ENCODE measurements at places on chromosomes 6 and 20.

GRCh38 chr6:134706806-134707205, 243.1 kb downstream of the ALDH8A1 start:
- DNase-seq: no peak

GRCh38 chr6:151096255-151096612, 143.5 kb upstream of the AKAP12 start:
- no peak for DNase-seq

DNA sequence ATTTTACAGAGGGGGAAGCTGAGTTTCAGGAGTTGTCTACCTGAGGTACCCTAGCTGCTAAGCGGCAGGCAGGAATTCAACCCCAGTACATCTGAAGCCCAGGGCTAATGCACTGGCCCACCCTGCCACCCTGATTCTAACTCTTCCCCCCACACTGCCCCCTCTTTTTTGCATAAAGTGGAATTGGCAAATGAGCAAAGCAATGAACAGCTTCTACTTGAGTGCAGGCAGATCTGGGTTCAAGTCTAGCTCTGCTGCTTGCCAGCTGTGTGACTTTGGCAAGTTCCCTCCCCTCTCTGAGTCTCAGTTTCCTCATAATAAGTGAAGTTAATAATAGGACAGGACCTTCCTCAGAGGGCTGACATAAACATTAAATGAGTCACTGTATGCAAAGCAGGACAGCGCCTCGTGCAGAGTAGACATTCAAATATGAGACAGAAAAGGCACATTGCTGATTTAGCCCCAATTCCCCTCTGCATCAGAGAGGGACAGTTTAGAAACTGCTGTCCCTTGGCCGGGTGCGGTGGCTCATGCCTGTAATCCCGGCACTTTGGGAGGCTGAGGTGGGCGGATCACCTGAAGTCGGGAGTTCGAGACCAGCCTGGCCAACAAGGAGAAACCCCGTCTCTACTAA, 4.7 kb downstream of the ADA start:
- no peak for DNase-seq

- no peak for DNase-seq
These were observed 432.7 kb upstream of the ARID1B start for GRCh38 chr6:156344491-156344890.

DNA sequence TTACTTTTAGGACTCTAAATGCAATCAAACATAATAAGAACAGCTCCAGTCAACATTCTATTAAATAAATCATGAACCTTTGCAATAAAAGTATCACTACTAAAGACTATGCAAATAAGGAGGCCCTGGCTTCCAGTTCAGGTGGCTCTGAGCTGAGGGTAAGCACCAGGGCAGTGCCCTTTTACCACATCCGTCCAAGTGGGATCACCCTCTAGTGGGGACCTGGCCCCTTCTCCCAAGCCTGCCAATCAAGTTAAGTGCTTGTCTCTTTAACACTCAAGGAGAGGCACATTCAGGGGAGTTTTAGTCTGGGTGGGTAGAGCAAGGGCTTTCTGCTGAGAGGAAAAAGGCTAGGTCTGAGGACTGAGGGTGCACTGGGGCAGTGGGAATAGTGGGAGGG, 161.4 kb downstream of the TMEM200A start:
- no peak for DNase-seq

- DNase-seq: no peak
These were observed 32.9 kb upstream of the BACH2 start for GRCh38 chr6:90329386-90330077.

- DNase-seq: no peak
These were observed 57.0 kb upstream of the XRN2 start for GRCh38 chr20:21246161-21246560.

GRCh38 chr20:33604991-33605370, 57.1 kb upstream of the C20orf144 start:
- DNase-seq: no peak

- DNase-seq: no peak
These were observed 28.7 kb upstream of the BEND3 start for GRCh38 chr6:107144014-107144413.

DNA sequence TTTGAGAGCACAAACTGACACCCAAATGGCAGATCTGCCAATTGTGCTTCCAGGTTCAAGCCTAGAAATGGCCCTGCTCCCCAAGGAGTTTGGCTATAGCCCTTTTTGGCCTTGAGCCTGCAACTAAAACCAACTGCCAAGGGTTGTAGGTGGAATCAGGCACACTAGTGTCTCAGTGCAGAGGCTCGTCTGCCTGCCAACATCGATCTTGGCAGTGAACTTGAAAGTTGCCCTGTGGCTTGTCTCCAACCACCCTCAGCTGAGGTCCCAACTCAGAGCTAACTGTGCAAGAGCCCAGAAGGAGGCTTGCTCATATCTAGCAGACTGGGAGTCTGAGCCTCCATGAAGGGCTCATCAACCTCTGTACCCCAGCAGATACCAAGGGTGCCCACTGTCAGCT, 92.7 kb upstream of the GLP1R start:
- DNase-seq: no peak

- no peak for DNase-seq
These were observed 34.9 kb upstream of the HEY2 start for GRCh38 chr6:125714441-125715090.

- DNase-seq: no peak
These were observed 437.5 kb downstream of the HTR1B start for GRCh38 chr6:77025736-77026223.

GRCh38 chr20:62929051-62929538, 2.8 kb upstream of the DIDO1 start:
- DNase-seq: no peak

DNA sequence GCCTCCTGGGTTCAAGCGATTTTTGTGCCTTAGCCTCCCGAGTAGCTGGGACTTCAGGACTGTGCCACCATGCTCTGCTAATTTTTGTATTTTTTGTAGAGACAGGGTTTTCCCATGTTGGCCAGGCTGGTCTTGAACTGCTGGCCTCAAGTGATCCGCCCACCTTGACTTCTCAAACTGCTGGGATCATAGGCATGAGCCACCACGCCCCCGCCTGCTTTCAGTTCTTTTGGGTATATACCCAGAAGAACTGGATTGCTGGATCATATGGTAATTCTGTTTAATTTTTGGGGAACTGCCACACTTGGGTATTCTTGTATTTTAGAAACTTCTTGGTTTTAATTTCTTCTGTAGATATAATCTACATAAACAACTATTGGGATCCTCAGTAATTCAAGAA, 17.0 kb downstream of the CDS2 start:
- DNase-seq: no peak

DNA sequence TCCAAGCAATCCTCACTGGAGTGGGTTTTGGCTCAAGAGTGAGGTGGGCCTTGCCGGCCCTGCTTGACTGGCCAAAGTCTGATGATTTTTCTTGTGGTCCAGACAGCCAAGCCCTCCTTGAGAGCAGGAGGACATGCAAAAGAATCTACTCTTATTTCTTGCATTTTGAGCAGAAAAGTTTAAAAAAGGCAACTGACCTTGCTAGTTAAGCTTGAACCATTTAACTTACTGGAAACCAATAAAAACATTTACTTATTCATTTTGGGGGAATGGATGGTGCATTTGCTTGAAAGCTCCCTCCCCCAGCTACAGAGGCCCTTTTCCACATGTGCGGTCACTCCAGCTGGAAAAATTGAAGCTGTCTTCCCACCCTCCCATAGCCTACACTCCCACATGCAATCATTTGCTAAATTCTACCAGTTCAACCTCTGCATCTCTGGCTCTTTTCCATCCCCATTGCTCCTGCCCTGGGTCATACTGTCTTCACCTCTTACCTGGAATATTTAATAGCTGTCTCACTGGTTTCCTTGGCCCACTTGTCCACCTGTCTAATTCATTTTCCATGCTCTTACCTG, 527.9 kb downstream of the DHX35 start:
- no peak for DNase-seq

GRCh38 chr6:33822575-33823395, 19.0 kb upstream of the MLN start:
- peak; percentile 23 for DNase-seq

DNA sequence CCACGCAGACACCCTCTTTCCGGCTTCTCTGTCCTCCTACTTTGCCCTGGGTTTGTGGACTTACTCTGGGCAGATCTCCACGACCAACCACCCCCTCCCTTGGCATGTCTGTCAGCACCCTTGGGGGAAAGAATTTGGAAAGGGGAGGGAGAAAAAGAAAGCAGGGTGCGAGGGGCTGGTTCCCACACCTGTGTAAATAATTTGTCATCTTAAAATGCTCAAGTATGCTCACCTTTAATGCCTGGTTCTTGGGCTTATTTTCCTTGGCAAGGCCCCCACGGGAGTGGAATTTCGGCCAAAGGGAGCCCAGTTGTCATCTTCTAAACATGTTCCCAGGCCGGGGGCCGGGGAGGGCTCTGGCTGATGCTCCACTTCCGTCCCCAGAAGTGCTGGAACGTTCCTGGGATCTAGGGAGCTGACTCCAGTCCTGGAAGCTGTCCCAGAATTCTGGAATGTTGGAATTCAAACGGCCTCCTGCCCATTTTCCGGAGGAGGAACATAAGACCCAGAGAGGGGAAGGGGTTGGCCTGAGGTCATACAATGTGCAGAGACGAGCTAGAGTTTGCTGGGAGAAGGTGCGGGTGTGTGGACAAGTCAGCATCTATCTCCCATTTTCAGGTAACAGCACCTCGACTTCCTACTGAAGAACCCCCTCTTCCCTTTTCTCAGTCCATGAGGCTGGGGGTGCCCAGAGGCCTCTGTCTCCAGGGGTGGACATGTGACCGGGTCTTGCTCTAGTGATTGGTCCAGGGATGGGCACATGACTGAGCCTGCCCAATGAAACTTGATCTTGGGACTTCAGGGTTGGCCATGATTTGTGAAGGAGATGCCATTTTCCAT, 122.3 kb downstream of the CEBPB start:
- no peak for DNase-seq

GRCh38 chr20:1371202-1371782, 21.6 kb downstream of the FKBP1A start:
- no peak for DNase-seq

DNA sequence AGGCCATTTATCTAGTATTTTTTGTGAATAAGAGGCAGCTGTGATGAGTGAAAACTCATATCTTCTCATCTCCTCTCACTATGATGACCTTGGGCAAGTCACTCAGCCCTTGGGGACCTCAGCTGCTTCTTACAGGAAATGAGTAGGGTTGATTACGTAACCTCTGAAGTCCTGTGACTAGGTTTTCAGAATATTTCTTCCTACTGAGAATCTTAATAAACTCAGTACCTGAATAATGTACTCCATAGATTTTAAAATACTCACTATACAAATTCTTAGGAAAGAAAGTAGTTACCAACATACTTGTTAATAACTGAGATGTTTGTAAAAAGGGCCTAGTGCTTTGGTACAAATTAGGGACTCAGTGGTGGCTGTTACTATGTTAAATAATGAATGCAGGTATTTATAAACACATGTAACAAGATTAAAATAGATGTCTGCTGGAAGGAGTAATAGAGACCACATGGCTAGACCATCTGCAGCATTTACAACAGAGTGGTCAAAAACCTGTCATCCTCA, 60.9 kb downstream of the RPRD1B start:
- DNase-seq: peak; percentile 1

DNA sequence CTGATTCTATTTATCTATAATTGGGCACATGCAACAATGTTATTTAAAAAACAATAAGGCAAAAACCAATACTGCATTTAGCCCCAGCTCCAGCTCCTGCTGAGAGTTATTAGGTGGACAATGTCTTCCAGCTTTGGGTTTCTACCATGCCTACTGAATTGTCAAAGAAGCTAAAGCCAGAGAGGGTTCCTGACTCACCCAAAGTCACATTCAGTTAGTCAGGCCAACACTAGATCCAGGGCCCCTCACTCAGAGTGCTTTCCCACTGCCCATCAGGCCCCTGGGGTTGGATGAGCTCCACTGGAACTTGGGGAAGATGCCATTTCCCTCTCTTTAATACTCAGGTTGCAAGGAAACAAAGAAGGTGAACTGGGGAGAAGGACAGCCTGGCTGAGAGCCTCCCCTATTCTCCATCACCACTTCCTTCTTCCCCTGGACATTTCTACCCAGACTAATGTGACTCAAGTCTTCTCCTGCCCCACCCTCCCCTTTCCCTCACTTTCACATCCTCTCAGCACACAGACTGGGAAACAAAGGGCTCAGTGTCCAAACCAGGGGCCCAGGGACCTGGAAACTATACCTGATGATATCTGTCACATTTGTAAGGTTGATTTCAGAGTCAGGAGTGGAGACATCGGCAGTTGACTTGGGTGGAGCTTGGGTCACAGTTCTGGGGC, 6.0 kb downstream of the TREM1 start:
- DNase-seq: no peak

DNA sequence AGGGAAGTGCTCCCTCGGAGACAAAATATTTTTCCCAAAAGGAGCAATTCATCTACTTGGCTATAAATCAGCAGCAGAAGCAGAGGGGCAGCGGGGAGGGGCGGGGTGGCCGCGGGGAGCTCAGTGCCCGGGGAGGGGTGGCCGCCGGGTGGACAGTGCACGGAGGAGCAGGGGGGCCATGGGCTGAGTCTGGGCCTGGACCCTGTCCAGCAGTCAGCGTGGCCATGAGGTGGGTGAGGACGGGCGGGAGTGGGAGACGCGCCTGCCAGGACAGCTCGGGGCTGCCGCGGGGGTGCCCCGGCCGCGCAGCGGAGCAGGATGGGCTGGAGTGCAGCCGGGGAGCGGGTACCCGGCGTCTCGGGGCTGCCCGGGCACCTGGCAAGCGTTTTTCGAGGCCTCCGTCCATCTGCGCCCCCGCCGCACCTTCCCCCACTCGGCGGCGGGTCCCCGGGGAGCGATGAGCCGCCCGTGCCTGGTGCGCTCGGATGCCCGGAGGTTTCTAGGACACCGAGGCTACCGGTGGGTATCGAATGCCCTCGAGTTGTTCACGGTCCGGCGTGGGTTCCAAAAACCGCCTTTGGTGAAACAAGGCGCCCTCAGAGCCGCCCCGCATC, 229.5 kb downstream of the THBS2 start:
- DNase-seq: no peak

DNA sequence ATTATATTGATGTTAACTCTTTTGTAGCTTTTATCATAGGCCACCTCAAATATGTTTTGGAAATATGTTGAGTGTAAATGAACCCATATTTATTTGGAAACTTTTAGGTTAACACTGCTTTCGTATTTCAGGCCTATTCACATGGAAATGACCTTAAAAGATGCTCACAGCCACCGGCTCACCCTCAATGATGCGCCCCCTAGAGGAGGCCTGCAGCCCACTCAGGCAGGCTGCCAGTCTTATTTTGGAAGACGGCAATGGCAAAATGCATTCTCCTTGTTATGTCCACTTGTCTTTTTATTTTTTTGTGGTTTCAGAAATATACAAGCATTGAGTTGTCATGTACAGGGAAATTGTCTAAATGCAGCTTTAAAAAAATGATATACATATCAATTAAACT, 869.7 kb downstream of the PHF3 start:
- DNase-seq: no peak

- peak; percentile 53 for DNase-seq
These were observed 174.3 kb downstream of the CDKAL1 start for GRCh38 chr6:20708367-20709124.

DNA sequence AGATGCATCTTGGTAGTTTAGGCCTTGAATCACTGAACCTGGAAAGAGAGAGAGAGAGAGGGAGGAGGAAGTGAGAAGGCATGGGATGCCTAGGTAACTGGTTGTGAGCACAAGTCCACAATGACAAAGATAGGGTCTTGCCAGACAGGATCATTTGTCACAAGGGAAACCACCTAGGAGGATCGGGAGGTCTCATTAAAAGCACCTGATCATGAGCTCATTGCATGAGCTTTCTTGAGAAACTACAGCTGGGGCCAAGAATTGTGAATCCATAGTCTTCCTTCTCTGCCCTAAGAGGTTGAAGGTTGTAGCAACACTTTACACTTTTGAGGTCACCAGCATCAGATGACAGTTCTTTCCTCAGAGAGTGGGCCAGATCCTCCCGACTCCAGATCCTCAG, 195.7 kb downstream of the CD83 start:
- no peak for DNase-seq
